ENCODE measurements at places on chromosomes 7 and 10.

GRCh38 chr7:23074443-23075261, 30.9 kb upstream of the KLHL7 start:
- DNase-seq = no peak

DNA sequence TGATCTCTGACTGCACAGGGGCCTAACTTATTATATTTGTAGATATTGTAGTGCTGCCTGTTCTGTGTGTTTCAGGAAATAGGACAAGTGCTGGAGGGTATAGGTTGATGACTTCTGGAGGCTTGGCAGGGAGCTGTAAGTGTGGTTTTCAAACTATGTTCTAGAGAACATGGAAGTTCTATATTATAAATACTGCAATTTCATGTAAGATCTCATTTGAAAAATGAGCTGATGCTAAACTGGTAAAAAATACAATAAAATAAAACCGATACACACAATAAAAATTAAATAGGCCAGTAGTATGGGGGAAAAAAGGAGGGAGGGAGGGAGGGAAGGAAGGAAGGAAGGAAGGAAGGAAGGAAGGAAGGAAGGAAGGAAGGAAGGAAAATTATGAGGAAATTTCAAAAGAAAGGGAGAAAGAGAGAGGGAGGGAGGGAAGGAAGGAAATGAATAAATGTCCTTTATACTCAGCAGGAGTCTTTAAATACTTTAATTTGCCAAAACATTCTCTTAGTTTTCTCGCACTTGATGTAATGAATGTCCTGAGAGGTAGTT, 181.3 kb downstream of the KIAA1217 start:
- no peak for DNase-seq

DNA sequence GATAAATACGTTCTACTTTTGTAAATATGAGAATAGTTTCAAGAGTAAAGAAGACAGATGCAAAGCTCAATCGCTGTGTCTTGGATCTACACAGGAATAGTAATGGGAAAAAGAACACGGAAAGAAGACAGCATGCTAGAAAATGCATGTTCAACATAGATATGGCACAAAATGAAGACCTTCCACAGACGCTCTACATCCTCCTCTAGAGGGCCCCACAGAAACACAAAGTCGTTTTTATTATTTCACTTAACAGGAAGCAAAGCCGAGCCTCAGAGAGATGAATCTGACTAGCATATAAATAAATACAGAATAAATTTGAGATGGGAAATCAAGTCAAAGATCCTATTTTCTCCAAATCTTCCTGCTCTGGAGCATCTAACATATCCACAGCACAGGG, 292.6 kb downstream of the PARD3 start:
- no peak for DNase-seq

DNA sequence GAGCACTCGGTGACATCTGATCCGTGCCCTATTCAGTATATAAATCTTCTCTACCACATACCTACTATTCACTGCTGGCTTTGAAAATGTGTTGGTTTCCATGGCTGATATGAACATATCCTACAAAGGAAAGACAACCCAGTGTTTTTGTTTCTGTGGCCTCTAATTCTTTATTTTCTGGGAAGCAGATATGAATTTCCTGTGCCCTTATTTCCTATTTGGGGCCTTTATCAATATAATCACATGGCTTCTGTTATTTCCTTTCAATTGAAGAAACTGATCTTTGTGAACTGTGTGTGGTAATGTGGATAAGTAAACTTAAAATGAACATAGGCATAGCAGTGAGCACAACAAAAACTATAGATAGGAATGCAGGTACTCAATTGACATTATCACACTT, 10.6 kb downstream of the CCNJ start:
- DNase-seq = no peak

DNA sequence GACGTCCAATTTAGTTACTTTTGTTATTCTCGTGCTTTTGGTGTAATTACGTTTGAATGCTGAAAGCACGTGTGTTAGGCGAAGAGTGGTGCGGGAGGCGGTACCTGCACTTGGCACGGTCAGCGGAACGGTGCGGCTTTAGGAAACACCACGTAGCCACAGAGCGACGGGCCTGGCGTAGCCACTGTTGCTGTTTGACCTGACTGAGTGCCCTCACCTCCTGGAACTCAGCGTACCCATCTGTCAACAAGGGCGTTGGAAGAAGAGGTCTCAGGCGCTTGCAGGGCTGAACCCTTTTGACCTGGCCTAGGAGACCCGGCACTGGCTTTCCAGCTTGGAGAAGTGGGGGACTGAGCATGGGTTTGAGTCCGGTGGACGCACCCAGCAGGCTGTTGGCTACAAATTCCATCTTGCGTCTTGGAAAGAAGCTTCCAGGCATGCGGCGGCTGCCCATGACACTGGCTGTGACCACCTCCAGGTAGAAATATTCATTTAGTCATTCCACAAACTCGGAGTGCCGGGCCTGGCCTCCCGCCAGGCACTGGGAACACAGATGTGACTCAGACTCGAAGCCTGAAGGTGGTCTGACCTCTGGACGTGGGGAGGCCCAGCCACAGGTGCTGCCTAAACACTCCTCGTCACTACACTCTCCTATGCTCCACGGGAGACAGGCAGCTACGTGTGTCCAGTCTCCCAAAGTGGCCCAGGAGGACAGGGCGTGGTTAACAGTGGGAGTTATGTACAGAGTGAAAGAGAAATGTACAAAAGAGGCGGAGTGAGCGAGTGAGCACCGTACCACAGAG, 22.2 kb downstream of the FAM20C start:
- no peak for DNase-seq

GRCh38 chr10:122854648-122855047, 9.0 kb upstream of the CUZD1 start:
- DNase-seq = no peak

DNA sequence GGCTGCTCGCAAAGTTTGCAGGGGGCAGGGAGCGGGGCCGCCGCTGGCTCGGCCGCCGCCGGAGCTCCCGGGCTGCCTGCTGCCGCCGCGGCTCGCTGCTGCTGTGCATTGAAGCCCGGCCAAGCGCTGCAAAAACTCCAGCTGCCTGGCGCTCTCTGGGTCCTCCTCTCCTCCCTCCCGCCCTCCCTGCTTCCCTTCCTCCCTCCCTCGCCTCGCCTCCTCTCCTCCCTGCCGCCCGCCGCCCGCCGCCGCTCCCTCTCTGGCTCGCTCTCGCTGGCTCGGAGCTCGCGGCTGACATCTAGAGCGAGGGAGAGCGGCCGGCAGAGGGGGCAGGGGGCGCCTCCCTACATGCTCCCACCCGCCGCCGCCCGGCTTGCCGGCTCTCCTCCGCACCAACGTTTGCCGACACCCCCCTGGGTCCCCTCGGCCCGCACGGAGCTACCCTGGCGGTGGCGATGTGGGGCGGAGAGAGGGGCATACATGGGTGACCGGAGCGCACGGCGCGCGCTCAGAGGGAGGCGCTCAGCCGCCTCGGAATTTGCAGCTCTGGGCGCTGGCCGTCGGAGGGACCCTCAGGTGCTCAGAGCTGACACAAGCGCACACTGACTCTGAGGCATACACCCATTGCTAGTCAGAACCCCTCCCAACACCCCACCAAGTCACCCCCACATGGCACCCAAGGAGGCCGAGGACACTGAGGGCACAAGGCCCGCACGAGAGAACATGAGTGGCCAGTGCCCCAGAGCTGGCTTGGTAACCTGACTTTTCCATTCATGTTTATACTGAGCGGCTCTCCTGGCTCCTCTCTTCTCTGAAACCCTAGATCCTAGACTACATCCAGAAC, 1.2 kb upstream of the PLXNA4 start:
- DNase-seq = no peak

GRCh38 chr7:20030915-20031362, 186.2 kb downstream of the MACC1 start:
- no peak for DNase-seq

GRCh38 chr10:52740913-52741675, 31.5 kb downstream of the MBL2 start:
- DNase-seq = no peak

- DNase-seq = peak; percentile 36
Measured at GRCh38 chr7:100694098-100694745, at the start of gene GIGYF1. GIGYF1 (minus strand) TSS chr7:100694250; CDS start chr7:100688238, 6,012 bp downstream.

GRCh38 chr10:113267619-113268562, 285.0 kb upstream of the HABP2 start:
- no peak for DNase-seq

DNA sequence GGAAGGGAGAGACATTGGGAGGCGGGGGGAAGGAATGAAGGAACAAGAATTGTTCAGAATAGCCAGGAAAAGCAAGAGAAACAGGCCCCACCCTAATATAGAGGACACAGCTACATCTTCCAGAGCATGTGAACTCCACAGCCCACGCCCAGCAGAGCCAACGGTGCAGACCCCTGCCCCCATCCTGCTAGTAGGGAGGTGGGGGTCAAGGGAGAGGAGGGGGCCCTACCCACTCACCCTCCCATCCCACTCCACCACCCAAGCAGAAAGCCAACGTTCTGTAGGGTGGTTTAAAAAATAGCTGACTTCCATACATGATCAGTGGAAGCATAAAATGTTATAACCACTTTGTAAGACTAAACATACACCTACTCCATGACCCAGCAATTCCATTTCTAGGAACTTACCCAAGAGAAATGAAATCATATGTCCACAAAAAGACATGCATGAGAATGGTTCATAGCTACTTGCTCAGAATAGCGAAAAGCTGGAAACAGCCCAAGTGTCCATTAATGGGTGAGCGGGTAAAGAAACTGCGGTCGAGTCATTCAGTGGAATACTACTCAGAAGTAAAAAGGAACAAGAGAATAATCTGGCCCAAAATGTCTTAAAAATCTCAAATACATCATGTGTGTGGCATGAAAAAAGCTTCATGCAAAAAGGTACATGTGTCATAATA, 31.8 kb downstream of the CTBP2 start:
- DNase-seq = no peak

DNA sequence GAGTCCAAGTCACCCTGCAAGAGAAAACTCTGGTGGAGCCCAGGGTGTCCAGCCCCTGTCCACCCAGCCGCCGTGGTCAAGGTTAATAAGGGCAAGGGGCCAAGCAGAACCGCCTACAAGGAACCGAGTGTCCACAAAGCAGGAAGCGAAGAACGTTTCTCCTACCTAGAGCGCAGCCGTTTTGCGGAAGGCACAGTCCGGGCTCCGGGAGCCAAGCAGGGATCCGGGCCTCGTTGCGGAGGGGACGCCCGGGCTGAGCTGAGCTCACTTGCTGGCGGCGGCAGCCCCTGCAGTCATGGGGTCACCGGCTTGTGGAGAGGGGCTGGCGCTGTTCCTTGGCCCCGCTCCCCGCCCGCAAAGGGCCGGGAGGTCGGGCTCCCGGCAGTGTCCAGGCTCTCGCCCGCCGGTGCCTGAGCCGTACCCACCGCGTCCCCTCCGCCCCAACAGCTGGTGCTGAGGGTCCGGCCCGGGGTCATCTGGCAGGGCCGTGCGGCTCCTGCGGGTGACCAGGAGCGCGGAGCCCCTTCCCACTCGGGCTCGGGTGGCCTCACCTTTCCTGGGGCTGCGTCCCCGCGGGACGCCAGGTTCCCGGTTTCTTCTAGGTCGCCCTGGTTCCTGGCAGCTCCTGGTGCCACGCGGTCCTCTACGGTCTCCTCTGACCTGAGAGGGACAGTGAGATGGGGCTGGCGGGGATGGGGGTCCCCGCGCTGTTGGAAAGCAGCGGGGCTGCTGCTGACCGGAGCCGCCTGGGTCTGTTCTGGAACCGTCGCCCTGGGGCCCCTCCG, 14.0 kb upstream of the ZNF273 start:
- DNase-seq = no peak

DNA sequence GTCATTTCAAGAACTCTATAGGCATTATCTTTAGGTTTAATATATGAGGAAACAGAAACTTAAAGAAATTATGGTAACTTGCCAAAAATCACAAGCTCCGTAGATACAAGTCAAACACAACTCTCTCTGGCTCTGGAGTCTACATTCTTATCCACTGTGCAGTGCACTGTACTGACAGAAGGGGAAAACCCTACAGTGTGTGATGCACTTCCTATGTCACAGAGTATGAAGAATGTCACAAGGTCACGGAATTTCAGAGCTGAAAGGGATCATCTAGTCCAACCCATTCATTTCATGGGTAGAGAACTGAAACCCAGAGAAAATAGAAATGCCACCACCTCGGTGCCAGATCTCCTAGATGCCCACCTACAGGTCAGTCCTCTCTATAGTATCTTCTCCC, 86.1 kb downstream of the LRRTM3 start:
- no peak for DNase-seq

- DNase-seq = no peak
Measured at GRCh38 chr7:37930226-37930948, 9.9 kb downstream of the EPDR1 start.

- DNase-seq = no peak
Measured at GRCh38 chr10:19713800-19714525, 102.3 kb upstream of the PLXDC2 start.

- DNase-seq = peak; percentile 29
Measured at GRCh38 chr7:136405931-136406777, 429.0 kb upstream of the MTPN start.
